ENCODE measurements at places on chromosomes 6 and 20.

- DNase-seq: no peak
- H3K4me3 ChIP-seq: no peak overlapping the region
- H3K27ac ChIP-seq: no peak overlapping the region
- H3K36me3 ChIP-seq: no peaks in the 10 kb centered on the region
These were observed 39.9 kb downstream of the KIAA1755 start for GRCh38 chr20:38220587-38221118.

- H3K36me3 ChIP-seq: no peaks in the 10 kb centered on the region
- H3K4me1 ChIP-seq: no peaks in the 10 kb centered on the region
- no peak for DNase-seq
- no peaks in the 10 kb centered on the region for H3K27me3 ChIP-seq
- no peak overlapping the region for H3K4me3 ChIP-seq
These were observed 35.7 kb downstream of the CDH26 start for GRCh38 chr20:59993736-59994430.

GRCh38 chr20:50932016-50932485, 814 bp upstream of the ADNP start:
- no peak for DNase-seq
- no peaks in the 10 kb centered on the region for H3K27me3 ChIP-seq
- peak overlapping the region; percentile 83 for H3K4me3 ChIP-seq
- peaks cover 12% of the 10 kb centered on the region for H3K4me1 ChIP-seq
- H3K27ac ChIP-seq: peak overlapping the region; percentile 99

DNA sequence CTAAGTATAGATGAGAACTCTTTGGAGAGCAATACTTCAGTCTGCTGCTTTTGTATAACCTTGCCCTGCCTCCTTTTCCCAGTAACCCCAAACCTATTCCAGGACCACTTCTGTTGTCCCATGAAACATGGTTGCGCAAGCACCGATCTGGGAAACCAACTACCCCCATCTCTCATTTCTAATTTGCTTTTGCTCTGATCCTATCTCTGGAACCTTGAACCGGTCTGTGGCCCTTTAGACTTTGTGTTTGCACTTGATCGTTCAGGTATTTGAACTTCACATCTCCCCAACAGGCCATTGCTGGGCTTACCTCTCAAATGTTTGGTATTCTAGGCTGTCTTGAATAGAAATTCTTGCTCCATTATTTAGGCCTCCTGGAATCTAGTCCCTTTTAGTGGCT, 25.0 kb downstream of the L3MBTL3 start:
- DNase-seq: no peak
- H3K36me3 ChIP-seq: no peaks in the 10 kb centered on the region
- H3K4me1 ChIP-seq: no peaks in the 10 kb centered on the region
- no peak overlapping the region for H3K27ac ChIP-seq
- H3K4me3 ChIP-seq: no peak overlapping the region

GRCh38 chr6:90264561-90264960, 32.1 kb downstream of the BACH2 start:
- no peak overlapping the region for H3K4me3 ChIP-seq
- no peak for DNase-seq
- H3K36me3 ChIP-seq: no peaks in the 10 kb centered on the region
- H3K4me1 ChIP-seq: no peaks in the 10 kb centered on the region
- H3K27ac ChIP-seq: no peak overlapping the region

DNA sequence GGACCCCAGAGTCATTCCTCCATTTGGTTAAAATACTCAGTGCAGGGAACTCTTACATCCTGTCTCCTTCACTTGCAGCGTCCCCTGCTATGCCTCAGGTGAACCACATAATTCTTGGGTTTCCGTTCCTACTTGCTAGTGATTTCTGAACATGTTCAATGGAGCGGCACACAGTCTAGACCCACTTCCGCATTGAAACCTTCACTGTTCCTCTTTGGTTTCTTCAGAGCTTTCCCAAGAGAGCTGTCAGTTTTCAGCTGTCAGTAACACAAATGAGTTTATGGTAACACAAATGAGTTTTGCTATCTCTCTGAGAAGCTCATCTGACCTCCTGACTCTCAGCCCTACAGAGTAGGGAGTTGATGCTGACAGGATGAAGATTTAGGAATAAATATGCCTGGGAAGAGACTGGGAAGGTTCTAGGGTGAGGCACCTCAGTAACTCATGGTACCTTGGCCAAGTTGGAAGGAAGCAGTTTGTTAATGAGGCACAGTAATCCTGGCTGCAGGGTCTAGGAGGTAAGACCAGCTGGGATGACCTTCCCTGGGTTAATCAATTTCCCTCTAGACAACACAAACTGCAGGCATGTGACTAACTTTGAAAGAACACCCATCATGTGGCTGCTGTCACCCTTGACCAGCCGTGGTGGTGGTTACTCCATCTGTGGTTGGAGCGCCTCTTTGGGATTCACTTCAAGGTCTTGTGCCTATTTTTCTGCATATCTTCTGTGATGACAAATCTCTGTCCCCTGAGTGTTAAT, 5.4 kb downstream of the SYS1 start:
- H3K4me3 ChIP-seq: no peak overlapping the region
- H3K27ac ChIP-seq: no peak overlapping the region
- no peaks in the 10 kb centered on the region for H3K27me3 ChIP-seq
- H3K4me1 ChIP-seq: peaks cover 9% of the 10 kb centered on the region
- no peaks in the 10 kb centered on the region for H3K36me3 ChIP-seq

DNA sequence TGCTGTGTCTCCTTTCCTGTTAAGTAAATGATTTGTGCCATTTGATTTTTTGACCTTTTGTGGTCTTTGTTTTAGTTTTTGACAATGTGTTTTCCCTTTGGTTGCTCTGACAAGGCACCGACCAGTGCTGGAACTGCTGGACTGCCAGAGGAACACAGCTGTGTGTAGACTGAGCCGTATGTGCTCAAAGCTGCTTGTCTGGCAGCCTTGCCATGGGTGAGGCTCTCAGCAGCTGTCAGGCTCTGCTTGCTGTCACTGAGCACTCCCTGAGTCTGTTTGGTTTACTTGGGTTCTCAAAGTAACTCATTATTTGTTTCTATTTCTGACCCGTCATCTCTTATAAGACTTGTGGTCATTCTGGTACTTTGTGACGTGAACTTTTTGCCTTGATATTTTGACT, 15.1 kb upstream of the SNRPB start:
- H3K27ac ChIP-seq: no peak overlapping the region
- no peaks in the 10 kb centered on the region for H3K36me3 ChIP-seq
- no peaks in the 10 kb centered on the region for H3K4me1 ChIP-seq
- no peak overlapping the region for H3K4me3 ChIP-seq
- no peaks in the 10 kb centered on the region for H3K27me3 ChIP-seq

GRCh38 chr20:35014537-35014936, 58.9 kb downstream of the MYH7B start:
- no peaks in the 10 kb centered on the region for H3K36me3 ChIP-seq
- no peak for DNase-seq
- no peaks in the 10 kb centered on the region for H3K4me1 ChIP-seq
- no peak overlapping the region for H3K27ac ChIP-seq

DNA sequence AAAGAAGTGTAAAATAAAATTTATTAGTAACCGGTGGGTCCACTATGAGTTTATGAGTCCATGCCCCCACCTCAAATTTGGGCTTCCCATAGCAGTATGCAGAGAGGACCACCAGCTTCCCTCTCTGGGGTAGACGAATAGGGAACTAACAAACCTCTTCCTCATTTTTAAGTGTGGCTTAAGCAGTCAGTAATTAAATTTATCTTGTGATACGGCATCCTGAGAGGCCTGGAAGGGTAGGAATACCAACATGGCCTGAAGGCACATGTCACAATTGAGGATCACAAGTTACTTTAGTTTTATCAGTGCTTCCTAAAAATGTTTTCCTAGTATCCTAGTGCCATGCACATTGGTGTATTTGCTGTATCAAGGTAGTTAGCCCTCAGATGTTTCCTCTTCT, 239.9 kb downstream of the HIVEP2 start:
- no peaks in the 10 kb centered on the region for H3K27me3 ChIP-seq
- H3K36me3 ChIP-seq: no peaks in the 10 kb centered on the region
- DNase-seq: no peak
- H3K4me1 ChIP-seq: no peaks in the 10 kb centered on the region
- H3K4me3 ChIP-seq: no peak overlapping the region

DNA sequence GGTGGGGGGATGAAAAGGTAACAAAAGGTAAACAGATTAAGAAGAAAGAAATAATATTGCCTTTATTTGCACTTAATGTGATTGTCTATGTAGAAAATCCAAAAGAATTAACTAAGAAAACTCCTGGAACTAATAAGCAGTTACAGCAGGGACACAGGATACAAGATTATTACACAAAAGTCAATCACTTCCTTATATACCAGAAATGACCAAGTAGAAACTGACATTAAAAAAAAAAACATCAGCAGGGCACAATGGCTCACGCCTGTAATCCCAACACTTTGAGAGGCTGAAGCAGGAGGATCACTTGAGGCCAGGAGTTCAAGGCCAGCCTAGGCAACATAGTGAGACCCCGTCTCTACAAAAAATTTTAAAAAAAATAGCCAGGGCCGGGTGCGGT, 123.2 kb upstream of the RIPOR2 start:
- H3K27ac ChIP-seq: no peak overlapping the region
- H3K4me3 ChIP-seq: no peak overlapping the region
- H3K4me1 ChIP-seq: peaks cover 8% of the 10 kb centered on the region
- no peaks in the 10 kb centered on the region for H3K27me3 ChIP-seq
